Fibroblast of skin of left quadriceps (primary cell): ENCODE measurements at places on chromosomes 4 and X.

- no peak for DNase-seq
Observed at GRCh38 chr4:113785781-113786180, 24.2 kb upstream of the CAMK2D start.

DNA sequence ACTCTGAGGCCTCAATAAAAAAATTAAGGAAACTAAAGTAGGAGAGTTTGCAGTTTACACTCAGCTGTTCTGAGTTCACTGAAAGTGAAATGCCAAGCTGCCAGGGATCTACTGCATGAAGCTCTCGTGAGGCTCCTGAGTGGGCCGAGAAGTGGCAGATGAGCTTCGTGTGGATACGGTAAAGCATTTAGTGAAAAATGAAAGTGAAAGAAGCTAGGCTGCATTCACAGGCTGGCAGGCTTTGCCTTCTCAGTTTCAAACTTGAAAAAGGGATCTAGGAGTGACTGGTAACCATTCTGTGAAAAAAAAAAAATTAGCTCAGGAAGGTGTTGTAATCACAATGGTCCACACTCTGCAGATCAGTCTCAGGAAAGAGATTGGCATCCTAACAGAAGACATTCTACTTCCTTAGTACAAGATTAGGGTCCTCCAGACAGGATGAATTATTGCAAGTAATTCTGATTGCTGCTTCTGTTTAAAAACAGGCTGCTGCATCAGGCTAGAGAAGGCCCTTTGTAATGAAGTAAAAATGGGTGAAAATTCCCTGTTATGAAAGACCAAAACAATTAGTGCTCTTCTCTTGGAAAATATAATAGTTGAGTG lies 679.9 kb downstream of the RPA4 start:
- DNase-seq, result peak; percentile 12

GRCh38 chr4:53694666-53695065 lies 103.4 kb upstream of the LNX1 start:
- DNase-seq, result no peak

DNA sequence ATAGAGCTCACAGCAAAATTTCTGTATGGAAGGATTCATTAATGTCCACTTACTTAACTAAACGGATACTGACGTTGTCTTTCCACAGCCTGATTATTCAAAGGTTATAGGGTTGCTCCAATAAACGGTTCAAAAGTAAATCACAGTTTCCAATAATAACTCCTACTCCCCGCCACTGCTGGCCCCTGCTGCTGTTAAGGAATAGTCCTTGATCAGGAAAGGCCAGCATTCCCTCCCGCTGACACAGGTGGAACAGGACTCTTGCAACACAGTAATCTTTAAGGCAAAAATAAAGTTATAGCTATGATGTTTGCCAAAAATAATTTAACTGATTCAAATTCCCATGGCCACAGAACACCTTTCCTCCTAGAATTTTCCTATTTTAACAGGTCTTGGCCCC lies 53.9 kb downstream of the FAT1 start:
- no peak for DNase-seq

GRCh38 chr4:5921981-5922380 lies 29.1 kb upstream of the CRMP1 start:
- DNase-seq, result no peak

- no peak for DNase-seq
Observed at GRCh38 chrX:153685156-153685536, 2.6 kb upstream of the SLC6A8 start.

- DNase-seq, result no peak
Observed at GRCh38 chr4:161651586-161651985, 512.2 kb downstream of the FSTL5 start.

- no peak for DNase-seq
Observed at GRCh38 chr4:78360466-78360865, 191.1 kb upstream of the ANXA3 start.

DNA sequence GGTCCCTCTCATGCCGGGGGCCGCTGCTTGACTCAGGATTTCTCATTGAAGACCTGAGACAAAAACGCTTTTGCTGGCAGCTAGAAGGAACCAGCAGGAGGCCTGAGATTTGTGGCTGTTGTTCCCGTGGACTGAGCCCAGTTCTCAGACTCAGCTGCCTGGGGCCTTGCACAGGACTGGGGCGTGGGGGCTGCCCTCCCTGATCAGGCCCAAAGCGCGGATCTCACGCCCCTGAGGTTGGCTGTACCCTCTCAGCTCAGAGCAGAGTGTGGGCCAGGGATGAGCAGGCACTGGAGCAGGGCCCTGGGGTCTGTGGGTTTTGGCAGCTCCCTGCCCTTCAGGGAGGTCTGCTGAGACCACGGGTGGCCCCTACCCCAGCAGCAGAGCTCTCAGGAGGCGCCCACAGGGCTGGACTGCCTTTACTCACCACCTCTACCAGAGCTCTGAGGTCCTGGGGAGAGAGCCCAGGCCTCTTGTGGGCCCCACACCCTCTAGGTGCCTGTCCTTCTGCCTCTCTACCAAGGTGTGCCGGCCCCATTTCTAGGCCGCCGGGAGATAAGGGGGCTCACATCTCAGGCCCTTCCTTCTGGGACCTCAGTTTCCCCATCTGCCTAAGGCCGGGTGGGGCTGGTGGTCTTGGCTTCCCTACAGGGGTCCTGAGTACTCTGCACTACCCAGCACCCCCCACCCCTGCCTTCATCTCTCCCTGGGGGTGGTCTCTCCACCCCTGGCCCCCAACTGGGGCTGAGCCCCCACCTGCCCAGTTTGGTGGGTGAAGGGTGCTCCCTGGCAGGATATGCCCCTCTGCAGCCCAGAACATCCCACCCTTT lies 5.6 kb downstream of the MSANTD1 start:
- no peak for DNase-seq
